ENCODE measurements at places on chromosomes 6 and 20. TPM values are rescaled to one million over a fixed set of nuclear protein-coding genes. Genes with fewer than 3 reads are reported as not detected.

- peak overlapping the region; percentile 57 for H3K27ac ChIP-seq
- H3K27me3 ChIP-seq = no peaks in the 10 kb centered on the region
- no peaks in the 10 kb centered on the region for H3K36me3 ChIP-seq
- DNase-seq = no peak
Observed at GRCh38 chr6:127191716-127192115, 73.2 kb downstream of the RSPO3 start.

DNA sequence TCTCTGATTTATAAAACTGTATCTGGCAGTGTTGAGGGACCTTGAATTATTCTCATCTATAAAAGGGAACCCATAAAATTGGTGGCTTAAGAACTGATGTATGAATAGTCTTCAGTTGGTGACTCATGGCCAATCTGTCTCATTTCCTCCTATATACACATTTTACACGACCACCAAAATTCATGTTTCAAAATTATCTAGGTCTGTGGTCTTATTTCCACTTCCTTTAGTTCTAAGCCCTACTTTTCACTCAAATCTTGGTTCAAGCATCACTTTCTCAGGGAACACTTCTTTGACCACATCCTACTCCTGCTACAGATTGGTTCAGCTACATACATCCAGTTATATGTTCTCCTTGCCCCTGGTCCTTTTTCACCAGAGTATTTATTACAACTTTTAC is 18.6 kb upstream of the ENPP1 start:
- no peak overlapping the region for H3K27ac ChIP-seq
- no peak overlapping the region for H3K4me3 ChIP-seq
- DNase-seq = no peak

GRCh38 chr6:39361657-39362486 is 39.4 kb upstream of the KCNK16 start:
- H3K27me3 ChIP-seq = no peaks in the 10 kb centered on the region
- H3K36me3 ChIP-seq = no peaks in the 10 kb centered on the region
- no peak overlapping the region for H3K4me3 ChIP-seq
- no peaks in the 10 kb centered on the region for H3K4me1 ChIP-seq
- H3K27ac ChIP-seq = no peak overlapping the region
- peak; percentile 56 for DNase-seq

GRCh38 chr6:70124882-70125545 is 177.9 kb downstream of the COL9A1 start:
- no peaks in the 10 kb centered on the region for H3K27me3 ChIP-seq
- H3K27ac ChIP-seq = no peak overlapping the region
- H3K36me3 ChIP-seq = no peaks in the 10 kb centered on the region
- H3K4me1 ChIP-seq = no peaks in the 10 kb centered on the region
- no peak overlapping the region for H3K4me3 ChIP-seq
- no peak for DNase-seq

DNA sequence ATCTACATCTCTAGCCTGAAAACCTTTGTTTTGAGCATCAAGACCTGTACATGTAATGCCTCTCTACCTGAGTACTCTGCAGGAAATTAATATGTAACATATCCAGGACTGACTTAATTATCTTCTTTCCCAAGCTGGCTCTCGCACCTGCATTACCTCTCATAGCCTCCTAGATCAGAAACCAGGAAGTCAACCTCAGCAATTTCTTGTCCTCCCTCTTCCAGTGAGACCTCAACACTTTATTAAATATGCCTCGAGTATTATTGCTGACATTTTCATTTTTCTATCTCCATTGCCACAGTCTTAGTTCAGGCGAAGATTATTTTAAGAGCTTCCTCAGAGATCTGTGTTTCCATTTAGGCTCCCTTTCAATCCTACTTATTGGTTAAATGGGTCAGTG is 69.0 kb downstream of the MACROD2 start:
- H3K27ac ChIP-seq = no peak overlapping the region
- H3K4me3 ChIP-seq = no peak overlapping the region
- no peaks in the 10 kb centered on the region for H3K36me3 ChIP-seq
- H3K27me3 ChIP-seq = no peaks in the 10 kb centered on the region
- DNase-seq = no peak

Gene BMP6
- 3.2 TPM for total RNA-seq

Gene OPN5
- total RNA-seq = not detected

Gene FGD2
- 0.51 TPM for total RNA-seq

Measured in uterus (tissue), 4 donors.